ENCODE measurements at places on chromosomes 6 and 20.

DNA sequence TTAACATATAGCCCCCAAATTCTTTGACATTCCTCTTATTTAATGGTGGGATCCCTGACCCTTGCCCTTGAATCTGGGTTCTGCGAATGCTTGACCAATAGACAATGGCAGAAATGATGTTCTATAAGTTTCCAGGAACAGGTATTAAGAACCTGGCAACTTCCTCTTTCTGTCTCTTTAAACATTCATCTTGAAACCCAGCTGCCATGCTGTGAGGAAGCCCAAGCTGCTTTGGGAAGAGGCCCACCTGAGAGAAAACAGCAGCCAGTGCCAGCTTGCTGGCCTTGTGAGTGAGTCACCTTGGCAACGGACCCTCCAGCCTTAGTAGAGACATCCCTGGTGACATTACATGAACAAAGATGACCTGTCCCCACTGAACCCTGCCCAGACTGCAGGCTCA is 45.2 kb upstream of the RALY start:
- DNase-seq: peak; percentile 48

DNA sequence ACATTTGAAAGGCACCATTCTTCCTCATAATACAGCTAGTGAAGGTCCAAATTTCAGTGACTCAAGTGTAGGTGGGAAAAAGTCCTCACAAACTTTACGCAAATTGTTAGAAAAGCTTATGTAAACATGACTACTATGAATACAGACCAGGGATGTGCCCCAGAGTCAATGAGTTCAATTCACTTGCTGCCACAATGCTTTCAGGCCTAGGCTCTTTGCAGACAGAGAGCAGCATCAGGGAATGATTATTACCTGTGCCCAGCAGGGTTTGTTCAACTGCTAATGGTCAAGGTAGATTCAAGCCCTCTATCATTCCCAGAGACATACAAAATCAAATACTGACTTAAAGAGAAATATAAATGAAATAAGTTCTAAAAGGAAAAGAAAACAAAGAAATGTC is 84.0 kb downstream of the LAMA2 start:
- no peak for DNase-seq

GRCh38 chr20:57777911-57778310 is 68.1 kb upstream of the PMEPA1 start:
- DNase-seq: no peak

GRCh38 chr6:81556551-81556950 is 195.9 kb downstream of the TENT5A start:
- no peak for DNase-seq
